Right renal cortex interstitium (tissue), 3 donors: ENCODE measurements at places on chromosomes 4 and X.

DNA sequence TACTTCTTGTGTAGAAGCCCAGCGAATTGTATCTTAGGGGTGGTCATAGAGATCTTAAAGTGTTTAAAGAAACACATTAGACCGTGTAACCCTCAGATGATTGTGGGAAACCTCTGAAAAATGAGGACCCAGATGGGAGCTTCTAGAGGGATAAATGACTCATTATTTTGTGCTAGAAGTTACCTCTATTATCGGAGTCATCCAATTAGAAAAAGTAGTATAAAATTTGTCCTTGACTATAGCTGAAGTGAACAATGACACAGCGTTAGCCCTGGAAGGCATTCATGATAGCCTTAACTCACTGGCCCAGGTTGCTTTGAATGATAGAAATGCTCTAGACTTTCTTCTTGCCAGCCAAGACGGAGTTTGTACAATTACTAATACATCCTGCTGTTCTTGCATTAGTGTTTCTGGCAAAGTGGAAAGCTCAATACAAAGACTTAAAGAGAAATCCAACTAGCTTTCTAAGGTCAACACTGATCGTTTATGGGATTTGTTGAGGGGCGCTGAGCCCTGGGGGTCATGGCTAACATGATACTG lies 178.9 kb upstream of the VEGFC start:
- no peak for DNase-seq

- no peak for DNase-seq
These were observed 6.8 kb upstream of the MOB1B start for GRCh38 chr4:70895405-70895804.

GRCh38 chr4:155403886-155404285 lies 27.1 kb upstream of the MAP9 start:
- DNase-seq = no peak

GRCh38 chrX:3514996-3515395 lies 168.5 kb upstream of the MXRA5 start:
- DNase-seq = no peak

DNA sequence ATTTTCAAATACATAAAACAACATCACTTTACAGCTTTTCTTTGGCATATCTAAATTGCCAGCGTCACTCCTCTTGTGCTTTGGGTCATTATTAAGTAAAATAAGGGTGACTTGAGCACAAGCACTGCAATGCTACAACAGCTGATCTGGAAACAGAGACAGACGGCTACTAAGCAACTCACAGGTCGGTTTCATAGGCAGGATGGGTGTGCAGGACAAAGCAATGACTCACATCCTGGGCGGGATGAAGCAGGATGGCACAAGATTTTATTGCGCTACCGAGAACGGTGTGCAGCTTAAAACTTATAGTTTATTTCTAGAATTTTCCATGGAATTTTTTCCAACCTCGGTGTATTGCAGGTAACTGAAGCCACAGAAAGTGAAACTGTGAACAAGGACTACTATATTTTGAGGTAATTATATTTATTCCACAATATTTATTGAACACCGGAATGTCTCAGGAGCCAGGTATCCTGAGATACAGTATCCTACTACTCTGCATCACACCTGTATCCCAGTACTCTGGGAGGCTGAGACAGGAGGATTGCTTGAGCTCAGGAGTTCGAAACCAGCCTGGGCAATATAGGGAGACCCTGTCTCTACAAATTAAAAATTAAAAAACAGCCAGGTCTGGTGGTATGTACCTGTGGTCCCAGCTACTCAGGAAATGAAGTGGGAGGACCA lies 215.5 kb downstream of the APBB2 start:
- DNase-seq = no peak

- no peak for DNase-seq
These were observed 112.6 kb downstream of the LINC00632 start for GRCh38 chrX:140822184-140822583.

- DNase-seq = no peak
These were observed 1425.8 kb downstream of the PCDH7 start for GRCh38 chr4:32145987-32146386.

DNA sequence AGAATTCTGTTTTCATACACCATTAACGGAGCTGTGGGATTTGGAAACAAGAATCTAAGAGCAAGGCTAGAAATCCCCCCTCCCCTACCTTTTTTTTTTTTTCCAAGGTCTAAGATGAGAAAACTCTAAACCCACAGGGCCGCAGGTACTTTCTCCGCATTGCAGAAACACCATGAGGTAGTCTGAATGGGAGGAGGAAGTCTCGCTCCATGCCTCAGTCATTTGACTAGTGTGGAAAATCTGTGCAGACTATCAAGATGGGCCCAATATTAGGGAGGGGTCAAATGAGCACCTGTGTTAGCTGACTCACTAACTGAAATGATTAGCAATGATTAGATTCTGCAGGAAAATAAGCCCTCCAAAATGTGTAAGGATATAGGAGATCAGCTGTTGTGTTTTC lies 40.9 kb upstream of the MAP3K15 start:
- no peak for DNase-seq

GRCh38 chr4:142565771-142566170 lies 280.3 kb downstream of the INPP4B start:
- no peak for DNase-seq

GRCh38 chr4:182141061-182141460 lies 102.1 kb upstream of the TENM3 start:
- peak; percentile 10 for DNase-seq

DNA sequence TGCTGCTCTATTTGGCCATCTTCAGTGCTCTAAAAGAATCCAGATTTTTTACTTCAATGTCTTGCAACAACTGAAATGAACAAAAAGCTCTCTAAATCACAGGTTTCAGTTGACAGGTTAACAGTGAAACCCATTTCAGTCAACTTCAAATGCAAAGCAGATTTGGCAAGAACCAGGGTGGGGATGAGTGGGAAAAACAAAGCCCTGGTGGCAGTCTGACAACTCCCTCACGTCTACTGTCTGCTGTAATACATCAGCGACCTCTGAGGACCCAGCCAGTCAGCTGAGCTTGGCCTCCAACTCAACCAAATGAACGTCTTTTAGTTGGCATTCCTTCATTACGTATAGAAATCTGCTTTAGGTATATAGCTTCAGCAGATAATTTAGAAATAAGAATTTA lies 95.8 kb downstream of the COL25A1 start:
- DNase-seq = no peak

DNA sequence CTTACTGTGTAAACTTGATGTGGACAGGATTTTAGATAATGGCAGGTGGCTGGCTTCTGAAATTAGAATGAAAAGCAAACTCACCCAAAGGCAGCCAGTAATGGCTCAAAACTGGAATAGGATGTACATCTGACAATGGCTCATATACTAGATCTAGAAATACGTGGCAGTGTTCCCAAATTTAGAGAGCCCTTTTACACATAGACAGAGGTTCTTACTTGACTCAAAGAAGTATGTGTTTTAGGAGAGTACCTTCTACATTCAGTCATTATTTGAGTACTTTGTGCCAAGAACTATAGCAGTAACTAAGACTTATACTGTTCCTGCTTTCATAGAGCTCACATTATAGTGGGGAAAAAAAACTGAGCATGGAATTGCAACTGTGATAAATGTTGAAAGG lies 48.0 kb downstream of the UBE2K start:
- no peak for DNase-seq

DNA sequence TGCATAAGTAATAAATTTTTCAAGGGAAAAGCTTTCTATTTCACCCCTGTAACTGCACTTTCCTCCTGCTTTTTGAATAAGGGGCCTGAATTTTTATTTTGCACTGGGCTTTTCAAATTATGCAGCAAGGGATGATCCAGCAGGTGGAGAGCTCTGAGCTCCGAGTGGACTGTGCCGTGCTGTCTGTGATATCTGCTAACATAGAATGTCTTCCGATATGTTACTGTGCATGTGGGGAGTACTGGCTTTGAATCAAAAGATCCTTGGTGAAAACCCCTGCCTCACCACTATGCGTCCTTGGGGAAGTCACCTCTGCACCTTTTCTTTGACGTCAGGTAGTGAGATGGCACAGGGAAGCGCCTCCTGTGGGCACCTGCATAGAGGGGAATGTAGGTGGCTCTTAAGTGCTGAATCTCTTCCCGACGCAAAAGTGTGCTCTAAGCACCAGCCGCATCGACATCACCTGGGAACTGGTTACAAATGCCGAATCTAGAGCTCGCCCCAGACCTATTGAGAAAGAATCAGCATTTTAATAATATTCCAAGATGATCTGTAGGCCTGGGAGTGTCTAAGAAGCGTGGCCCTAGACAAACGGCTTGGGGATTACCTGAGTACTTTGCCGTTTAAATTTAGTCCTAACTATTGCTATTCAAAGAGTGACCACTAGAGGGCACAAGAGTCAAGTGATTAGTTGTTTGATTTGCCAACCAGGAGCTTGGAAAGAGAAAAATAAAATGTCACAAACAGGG lies 19.2 kb upstream of the WFS1 start:
- DNase-seq = peak; percentile 65

DNA sequence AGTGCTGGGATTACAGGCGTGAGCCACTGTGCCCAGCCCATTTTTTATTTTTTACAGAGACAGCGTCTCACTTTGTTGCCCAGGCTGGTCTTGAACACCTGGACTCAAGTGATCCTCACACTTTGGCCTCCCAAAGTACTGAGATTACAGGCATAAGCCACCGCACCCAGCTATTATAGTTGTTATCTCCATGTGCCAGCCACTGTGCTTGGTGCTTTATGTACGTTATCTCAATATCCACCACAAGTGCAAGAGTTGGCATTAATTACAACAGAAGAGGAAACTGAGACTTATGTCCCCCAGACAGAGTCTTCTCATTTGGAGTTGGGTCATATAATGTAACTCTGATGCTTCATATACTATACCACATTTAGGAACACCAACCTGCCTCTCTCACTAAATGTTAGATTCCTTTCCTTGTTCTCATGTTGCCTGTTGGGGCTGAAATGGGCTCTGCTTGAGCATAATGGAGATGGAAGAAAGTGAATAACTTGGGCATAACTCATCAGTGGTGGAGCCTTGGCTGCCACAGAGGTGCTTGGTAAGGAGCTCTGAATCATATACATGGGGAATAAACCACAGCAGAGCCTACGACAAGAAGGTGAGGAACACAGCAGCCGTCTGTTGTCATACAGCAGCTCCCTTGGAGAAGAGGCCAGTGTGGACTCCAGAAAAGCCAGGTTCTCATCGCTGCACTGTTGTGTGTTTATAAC lies 84.3 kb downstream of the SPRY1 start:
- DNase-seq = no peak

DNA sequence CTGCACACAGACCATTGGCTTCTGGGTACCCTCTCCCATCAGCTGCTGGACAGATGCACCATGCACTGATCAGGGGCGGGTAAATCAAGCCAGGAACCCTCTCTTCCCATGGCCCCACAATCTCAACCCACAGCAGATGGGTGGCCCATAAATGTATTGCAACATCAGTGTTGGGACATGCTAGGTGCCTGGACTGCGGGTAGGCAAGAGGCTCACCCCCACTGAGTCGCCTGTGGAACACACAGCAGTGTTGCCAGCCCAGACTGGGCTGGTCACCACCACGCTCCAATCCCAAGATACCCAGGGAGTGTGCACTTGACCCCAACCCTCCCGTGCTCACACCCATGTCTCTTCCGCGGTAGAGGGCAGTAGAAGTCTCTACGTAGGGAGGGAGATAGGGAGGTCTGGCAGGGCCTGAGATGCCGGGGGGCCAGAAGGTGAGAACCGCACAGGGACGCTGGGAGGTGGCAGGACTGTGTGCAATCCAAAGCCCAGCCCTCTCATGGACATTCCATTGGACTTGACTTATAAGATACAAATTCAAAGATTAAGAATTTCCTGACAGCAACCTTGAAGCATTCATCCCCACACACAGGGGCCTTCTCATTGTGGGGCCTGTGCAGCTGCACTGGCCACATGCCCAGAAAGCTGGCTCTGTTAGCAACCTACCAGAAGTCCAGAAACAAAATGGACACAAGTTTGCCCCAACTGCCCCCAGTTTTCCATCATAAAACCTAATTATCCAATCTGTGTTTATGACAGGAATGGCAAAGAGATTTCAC lies 183.7 kb downstream of the NSUN7 start:
- DNase-seq = no peak

DNA sequence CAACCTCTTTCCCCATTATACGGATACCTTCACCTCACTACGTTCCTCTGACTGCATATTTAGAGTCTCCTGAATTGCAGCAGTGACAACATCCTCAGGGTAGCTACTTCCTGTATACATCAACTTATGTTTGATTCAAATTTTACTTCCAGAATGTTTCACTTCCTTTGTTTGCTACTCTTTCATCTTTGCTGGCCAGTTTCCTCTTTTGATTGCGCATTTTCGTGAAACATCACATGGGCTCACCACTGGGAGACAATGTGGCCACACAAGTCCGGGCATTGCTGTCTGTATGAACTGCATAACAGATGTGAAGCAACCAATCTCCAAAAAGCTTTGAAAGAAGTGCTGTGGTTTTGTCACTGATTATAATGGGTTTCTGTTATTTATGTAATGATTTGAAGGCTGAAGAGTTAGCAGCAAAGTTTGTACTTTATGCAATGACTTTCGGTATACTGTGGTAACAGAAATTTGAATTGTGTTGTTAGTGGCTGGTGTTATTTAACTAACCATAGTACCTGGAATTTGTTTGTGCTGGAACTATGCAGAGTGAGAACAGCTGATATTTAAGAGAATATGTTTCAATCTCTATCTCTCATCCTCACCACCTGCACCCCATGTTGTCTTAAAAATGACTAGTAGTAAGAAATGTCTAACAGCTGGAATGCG lies 7.4 kb downstream of the SNCA start:
- no peak for DNase-seq

- no peak for DNase-seq
These were observed 26.6 kb downstream of the NLGN3 start for GRCh38 chrX:71171110-71171801.

DNA sequence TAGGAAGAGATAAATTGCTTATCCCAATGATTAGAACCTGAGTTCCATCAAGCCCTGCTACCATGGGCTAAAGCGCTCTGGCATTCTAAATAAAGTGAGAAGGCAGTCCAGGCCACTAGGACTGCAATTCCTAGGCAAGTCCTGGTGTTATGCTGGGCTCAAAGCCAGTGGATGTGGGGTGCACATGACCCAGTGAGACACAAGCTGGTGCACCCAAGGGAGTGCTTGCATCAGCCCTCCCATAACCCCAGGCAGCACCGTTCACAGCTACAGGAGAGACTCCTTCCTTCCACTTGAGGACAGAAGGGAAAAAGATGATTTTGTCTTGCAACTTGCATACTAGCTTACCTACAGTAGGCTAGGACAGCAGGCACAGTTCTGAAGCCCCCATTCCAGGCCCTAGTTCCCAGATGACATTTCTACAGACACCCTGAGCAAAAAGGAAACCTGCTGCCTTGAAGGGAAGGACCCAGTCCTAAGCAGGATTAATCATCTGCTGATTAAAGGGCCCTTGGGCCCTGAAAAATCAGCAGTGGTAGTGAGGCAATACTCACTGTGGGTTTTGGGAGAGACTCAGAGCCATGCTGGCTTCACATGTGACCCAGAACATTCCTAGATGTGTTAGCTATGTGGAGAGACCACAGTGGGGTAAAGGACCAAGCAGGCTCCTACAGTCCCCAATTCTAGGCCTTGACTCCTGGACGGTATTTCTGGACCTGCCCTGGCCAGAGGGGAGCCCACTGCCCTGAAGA lies 77.8 kb downstream of the KLHL13 start:
- DNase-seq = no peak

- no peak for DNase-seq
These were observed 27.6 kb downstream of the ELOVL6 start for GRCh38 chr4:110170861-110171260.

GRCh38 chrX:77434962-77435361 lies 12.2 kb upstream of the FGF16 start:
- DNase-seq = no peak
